ENCODE measurements at places on chromosomes 3 and 15.

- no peak for DNase-seq
Measured at GRCh38 chr3:2268779-2269178, 170.1 kb downstream of the CNTN4 start.

- no peak for DNase-seq
Measured at GRCh38 chr15:43899928-43900327, 73.1 kb downstream of the WDR76 start.

DNA sequence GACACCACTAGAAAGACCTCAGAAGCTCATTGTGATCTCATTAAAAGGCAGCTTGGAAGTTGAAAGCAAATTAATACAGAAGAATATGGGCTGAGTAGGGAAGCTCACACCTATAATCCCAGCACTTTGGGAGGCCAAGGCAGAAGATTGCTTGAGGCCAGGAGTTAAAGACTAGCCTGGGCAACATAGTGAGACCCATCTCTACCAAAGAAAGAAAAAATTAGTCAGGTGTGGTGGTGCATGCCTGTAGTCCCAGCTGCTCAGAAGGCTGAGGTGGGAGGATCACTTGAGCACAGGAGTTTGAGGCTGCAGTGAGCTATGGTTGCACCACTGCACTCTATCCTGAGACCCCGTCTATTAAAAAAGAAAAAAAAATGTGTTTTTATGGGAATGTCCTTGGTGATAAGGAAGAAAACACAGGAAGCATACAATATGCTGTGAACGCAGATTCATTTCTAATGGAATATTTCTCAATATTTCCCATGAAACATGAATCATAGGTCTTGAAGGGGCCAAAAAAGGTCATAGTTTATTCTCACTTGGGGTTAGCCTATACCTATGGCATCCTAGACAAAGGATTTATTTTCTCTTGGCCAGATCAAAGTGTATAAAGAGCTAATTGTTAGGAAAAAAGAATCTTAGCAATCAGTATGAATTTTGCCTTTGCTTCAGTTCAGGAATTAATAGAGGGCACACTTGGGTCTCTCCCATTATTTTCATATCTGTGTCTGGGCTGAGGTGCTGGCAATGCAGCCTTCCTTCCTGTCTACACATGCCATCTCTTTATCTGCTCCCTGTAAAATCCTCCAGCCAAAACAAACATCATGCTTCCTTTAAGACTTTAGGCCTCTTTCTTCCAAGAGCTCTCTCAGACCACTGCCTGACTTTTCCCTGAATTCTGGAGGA, 98.2 kb downstream of the FNDC3B start:
- DNase-seq, result no peak

DNA sequence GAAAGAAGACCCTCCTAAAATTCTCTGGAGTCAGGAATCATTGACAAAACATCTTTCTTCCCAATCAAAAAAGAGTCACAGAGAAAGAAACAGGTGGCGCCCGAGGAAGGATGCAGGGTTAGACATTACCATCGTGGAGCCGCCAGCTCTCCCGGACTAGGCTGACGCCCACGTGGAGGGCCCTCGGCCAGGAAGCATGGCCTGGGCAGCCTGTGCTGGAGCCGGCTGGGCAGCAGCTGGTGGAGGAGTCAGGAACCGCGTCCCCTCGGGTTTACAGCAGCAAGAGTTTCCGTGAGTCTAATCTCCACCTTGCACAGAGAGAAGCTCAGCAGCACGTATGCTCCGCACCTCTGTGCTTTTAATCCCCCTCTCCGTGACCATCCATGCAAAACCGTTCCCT, 533.7 kb upstream of the ATP11B start:
- DNase-seq, result peak; percentile 32

GRCh38 chr3:10093678-10094077, 14.4 kb downstream of the FANCD2OS start:
- DNase-seq, result no peak

DNA sequence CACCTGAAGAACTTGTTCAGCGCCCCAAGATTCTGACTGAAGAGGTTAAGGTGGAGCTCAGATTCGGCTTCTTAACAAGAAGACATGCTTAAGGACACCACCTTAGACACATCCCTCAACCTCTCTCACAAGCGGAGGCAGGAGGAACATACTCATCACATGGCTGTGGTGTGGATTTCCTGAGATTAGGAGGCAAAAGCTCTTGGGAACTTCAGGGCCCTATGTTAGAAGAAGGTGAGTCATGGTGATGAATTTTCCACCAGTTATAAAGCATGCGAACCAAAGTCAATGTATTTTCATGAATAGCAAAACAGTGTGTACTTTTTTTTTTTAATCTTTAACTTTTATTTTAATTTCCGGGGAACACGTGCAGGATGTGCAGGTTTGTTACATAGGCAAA, 212.2 kb upstream of the SUCLG2 start:
- DNase-seq, result no peak

- no peak for DNase-seq
Measured at GRCh38 chr3:11273891-11274291, 1.7 kb downstream of the ATG7 start.

DNA sequence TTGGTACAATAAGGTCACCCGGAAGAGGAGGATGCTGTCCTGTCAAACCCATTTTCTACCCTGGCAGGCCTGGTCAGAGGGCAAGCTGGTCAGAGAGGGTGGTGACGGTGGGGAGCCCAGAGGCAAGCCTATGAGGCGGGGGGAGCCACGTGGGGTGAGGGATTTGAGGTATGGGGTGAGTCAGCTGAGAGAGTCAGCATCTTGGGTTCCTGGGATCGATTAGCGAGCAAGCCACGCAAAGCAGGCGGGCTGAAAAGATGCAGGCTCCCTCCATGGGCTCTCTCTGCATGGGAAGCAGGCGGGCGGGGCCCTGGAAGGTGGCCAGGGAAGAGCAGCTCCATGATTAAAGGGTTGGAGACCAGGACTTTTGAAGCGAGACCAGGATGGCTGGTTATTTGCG, 48.1 kb downstream of the MAGEF1 start:
- no peak for DNase-seq

DNA sequence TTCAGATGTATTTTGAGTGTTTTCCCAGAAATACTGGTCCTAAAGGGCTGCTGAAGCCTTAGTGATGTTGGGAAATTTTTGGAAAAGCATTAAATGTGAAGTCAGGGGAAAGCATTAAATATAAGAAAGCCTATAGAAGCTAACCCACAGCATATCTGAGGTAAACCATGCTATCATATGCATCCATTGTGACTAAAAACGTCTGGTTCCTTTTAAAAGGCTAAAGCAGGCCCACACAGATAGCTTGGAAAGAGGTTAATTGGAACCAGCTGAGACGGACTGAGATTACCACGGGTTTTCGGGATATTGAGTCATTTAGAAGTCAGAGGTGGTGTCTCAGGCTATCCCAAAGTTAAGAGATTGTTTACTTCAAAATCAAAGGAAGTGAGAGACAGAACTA, 78.2 kb downstream of the CYP19A1 start:
- no peak for DNase-seq

DNA sequence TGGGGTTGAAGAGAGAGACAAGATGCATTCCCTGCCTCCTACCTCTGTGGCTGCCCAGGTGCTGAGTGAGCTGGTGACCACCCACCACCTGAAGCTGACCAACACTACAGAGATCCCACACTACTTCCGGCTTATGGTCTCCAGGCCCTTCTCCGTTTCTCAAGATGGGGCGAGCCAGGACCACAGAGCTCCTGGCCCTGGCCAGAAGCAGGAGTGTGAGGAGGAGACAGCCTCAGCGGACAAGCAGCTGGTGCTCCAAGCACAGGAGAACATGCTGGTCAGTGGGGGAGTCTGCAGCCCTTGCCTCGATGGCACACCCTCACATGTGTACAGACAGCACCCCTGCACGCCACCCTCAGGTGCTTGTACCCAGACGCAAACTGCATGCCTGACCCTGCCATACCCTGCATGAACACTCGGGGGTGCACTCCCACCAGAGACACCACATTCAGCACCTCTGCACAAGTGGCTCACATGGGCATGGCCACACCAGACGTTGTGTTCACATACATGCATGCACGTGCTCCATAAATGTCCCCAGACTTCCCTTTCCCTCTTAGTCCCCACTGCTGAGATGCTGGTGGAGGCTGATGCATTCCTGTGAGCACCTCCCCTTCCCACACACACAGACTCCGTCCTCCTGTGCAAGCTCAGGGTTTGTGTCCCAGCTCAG, 19.0 kb downstream of the ACAA1 start:
- no peak for DNase-seq

GRCh38 chr3:36060950-36061349, 319.4 kb upstream of the STAC start:
- no peak for DNase-seq

- no peak for DNase-seq
Measured at GRCh38 chr3:189171707-189172106, at the start of gene TPRG1. Gene TPRG1 (plus strand): TSS chr3:189171971. CDS start chr3:189207385, 35,414 bp downstream.

GRCh38 chr3:171200750-171201088, 174.2 kb upstream of the SLC2A2 start:
- DNase-seq, result no peak

GRCh38 chr3:11582191-11582968, 61.3 kb downstream of the VGLL4 start:
- DNase-seq, result no peak

DNA sequence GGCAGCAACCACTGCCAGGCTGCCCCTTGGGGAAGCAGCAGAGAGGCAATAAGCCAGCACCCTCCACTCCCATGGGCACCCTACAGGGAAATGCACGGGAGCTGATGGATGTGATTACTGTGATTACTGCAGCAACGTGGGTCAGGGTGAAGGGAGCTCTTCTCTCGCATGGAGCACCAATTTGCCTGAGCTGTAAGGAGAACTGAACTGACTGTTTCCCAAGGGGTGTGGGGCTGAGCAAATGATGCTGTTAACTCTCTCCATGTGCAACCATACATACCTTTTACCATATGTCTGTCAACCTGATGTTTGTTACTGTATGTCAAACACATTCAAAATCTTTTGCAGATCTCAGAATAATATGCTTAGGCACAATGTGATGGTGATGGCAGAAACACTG, 680.6 kb downstream of the SQOR start:
- DNase-seq, result peak; percentile 9

DNA sequence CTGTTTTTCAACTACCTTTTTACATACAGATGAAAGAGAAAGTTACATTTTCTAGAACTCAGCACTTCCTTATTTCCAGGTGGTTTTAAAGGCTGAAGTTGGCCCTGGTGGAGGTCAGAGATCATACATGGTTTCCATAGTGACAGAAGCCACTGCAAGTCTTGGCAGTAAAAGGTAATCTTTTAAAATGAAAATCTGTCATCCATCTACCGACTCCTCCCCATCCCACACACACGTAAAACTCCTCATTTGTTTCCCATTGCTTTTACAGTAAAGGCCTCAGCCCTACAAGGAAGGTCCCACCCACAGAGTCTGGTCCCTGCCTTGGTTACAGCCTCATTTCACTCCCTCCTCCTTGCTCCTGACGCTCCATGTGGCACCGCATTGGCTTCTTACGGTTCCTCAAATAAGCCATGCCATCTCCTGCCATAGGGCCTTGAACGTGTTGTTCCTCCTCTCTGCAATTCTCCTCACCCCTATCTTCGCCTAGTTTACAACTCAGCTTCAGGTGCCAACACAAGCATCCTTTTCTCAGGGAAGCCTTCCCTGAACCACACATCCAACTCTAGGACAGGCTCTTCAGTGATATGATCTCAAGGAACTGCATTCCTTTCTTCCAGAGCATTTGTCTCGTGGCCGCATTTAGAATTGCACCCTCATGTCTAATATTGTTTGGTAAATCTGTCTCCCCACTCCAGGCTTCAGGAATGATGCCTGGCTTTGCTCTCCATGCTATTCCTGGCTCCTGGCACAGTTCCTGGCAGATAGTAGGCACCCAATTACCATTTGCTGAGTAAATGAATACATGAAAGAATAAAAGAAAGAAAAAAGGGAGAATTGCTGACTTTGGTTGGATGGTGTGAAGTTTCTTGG, 2.6 kb downstream of the CYP19A1 start:
- no peak for DNase-seq

DNA sequence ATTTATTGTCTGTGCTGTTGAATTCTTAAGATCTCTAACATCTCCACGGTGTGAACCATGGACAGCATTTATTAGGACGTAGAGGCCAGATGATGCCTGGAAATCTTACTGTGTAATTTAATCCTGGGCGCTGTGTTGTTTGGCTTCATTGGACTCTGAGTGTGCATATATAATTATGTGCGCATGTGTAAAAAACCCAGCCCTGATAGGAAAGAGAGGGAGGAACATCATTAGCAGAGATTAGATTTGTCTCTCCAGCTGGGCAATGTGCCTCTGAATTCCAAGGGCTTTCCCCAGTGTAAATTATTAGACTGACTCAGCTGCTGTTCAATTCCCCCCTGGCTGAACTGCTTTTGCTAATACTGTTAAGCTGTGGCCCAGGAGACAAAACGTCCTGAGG, 39.6 kb downstream of the MAP3K13 start:
- peak; percentile 77 for DNase-seq

DNA sequence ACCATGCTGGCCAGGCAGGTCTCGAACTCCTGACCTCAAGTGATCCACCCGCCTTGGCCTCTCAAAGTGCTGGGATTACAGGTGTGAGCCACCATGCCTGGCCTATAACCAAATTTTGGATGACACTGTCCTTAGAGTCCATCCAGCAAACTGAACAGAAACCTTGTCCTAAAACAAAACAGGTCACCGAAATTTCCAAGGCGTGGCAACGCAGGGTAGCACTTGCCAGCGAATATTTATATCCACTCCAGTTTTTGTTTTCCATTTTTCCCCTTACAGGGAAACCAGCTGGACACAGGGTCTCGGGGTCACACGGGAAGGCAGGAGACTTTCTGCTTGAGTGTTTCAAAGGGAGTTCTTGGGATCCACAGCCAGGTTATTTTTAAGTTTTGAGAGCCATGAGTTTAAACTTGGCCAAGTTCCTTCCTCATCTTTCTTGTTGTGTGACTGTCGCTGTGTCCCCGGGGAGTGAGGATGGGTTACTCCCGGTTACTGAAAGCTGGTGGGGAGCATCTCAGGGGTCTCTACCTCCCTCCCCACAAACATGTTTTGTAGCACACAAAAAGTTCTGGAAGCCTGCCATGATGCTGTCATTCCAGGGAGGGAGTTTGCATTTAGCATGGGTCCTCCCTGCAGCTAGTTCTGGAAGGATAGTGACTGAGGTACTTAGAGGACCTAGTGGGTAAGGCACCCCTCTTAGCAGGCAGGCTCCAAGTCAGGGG, 12.6 kb downstream of the LIMD1 start:
- DNase-seq, result no peak

DNA sequence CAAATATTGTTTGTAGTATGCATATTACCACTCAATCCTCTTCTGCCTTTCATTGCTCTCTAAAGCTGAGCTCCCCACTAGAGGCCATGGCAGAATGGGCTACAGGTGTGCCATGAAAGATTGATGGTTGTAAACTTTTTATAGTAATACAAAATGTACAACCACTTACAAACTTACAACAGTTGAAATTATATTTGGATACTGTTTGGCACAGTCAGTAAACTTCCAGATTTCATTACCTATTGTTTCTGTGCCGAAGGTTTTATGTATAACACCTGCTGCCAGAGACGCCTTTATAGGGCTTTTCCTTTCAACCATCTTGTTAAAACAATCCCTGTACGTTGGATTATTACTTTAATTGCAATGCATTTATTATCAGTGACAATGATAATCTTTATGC, 7.0 kb downstream of the ROPN1 start:
- no peak for DNase-seq

DNA sequence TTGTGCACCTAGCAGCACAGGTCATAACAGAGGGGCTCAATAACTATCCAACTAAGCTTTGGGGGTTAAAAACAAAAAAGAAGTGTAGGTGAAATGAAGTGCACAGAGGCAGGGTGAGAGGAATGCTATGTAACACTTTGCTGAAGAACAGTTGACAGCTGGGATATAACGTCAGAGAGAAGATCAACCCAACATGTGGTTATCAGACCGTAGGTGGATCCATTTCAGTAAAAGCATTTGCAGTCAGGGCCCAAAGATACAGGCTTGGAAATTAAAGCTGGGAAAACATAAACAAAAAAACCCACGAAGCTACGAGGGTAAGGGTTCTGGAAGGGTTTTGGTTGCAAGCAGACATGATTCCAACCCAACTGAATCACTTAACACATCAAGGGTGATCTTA, 377.5 kb upstream of the NR2F2 start:
- no peak for DNase-seq
